ENCODE measurements at places on chromosomes 5 and 9.
A peak's percentile ranks its signal among the peaks of the same experiment; 100 is the strongest.

DNA sequence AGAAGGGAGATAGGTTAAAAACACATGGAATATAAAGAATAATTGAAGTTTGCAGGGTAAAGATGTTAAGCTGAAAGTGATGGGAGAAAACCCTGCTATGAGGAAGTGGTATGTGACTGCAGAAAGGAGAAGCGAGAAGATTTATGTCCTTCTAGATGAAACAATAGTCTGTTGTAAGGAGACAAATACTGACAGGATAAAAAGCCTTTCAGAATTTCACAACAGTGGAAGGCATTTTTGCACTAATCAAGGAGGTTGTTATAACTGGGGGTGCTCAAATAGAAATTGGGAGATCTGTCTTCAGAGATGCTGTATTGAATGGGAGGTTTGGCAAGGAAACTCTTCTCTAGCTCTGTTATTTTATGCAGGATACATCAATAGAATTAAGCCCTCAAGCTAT, 69.6 kb downstream of the NMUR2 start:
- DNase-seq = no peak

DNA sequence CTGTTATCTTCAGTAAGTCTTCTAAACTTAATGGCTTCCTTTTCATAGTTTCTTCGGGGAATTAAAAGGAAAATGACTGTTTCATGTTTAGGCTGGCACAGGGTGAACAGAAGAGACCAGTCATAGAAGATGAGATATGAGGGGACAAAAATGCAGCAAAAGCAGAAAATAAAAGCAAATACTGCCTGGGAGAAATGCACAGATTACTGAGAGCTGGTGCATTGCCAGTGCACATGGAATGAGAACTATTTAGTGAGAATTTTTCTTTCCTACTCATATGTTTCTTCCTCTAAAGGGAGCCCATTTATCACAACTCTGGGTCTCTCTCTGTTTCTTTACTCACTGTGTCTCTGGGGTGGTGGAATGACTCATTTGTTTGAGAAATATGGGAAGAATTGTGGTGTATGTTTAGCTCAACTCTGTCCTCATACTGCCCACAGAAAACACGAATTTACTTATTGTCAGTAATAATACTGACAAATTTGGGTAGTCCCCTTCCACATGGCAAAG, 25.9 kb upstream of the ANKRD55 start:
- DNase-seq = peak; percentile 99

DNA sequence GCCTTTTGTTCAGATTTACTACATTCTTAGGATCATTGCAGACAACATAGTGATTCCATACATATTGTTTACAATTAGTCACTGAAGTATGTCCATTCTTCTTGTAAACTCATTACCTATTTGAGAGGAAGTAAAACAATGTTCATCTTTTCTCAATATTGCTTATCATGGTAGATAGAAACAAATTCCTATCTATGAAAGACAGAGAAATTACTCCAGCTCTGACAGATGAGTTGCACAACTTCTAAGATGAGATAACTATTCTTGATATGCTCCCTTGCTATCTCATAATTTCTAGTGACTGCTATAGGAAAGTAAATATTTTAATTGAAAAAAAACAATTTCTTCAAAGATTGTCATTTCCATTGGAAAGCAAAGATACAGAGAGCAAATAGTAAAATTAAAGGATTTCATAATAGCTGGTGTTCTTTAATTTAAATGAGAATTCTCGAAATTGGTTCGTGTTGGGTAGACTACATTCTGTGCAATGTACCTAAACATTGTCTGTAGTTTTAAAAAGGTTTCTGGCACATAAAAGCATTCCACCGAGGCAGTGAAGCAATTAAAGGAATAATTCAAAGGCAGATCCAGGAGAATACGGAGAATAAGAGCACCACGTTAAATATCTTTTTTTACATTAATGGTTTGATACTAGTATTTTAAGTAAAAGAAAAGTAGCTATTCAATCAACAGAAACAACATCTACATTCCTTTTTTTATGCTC, 1029.1 kb upstream of the ACO1 start:
- no peak for DNase-seq

DNA sequence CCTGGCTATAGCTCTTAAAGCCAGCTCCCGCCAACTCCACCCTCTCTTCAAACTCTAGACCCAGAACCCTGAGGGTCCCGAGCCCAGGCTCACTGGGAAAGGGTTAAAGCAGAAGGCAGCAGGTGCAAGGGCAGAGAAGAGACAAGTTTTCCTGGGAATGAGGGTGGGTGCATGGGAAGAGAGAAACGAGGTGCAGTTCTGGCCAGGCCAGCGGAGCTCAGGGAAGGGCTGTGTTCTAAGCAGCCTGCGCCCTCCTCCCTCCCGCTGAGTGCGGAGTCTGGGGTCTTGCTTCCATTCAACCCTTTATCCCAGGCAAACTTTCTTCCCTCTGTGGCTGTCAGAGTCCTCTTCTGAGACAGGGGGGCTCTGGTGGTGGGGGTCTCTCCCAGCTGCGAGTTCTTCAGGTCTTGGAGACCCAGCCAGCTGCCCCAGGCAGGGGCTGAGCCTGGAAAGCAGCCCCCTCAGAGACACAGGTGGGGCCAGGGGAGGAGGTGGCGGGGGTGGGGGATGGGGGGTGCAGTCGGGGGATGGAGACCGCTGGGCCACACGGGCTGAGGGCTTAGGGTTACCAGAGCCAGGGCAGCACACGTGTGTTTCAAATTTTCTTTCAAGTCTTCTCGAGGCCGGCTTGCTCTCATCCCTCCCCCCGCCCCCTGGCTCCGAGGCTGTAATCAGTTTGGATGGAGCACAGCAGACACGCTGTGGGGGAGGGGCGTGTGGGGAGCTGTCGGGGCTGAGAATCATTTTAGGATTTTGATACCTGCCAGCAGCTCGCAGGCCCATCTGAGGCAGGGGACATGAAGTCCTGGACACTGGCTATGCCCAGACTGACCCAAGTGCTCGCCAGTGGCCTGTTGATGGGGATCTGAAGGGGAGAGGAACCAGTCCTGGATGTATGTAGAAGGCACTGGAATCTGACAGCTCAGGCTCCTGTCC, 169.6 kb upstream of the SMIM23 start:
- no peak for DNase-seq

- DNase-seq = no peak
Measured at GRCh38 chr9:134777153-134777552, 103.5 kb upstream of the FCN2 start.

- DNase-seq = no peak
Measured at GRCh38 chr9:81620002-81620390, 69.4 kb downstream of the TLE1 start.

GRCh38 chr5:164230341-164230740, 724.9 kb downstream of the MAT2B start:
- no peak for DNase-seq

GRCh38 chr9:75490326-75490725, 400.1 kb upstream of the PCSK5 start:
- DNase-seq = peak; percentile 36

DNA sequence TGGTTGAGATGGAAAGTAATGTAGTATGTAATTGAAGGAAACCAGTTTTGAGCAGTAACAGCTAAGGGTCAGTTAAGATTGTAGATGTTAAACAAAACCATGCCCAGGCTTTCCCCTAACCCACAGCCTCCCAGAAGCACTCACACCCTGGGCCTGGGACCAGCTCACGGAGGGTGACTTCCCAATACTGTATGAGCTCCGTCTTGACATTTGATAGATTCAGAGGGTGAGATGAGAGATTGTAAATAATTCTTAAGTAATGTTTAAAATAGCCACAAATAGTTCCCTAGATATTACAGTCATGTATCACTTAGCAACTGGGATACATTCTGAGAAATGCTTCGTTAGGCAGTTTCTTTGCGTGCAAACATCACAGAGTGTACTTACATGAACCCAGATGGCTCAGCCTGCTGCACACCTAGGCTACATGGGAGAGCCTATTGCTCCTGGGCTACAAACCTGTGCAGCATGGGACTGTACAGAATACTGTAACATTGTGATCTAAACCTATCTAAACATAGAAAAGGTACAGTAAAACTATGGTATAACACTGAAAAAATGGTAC, 140.7 kb downstream of the FANCC start:
- no peak for DNase-seq

- DNase-seq = peak; percentile 28
Measured at GRCh38 chr5:14513266-14513665, 68.3 kb upstream of the OTULINL start.

DNA sequence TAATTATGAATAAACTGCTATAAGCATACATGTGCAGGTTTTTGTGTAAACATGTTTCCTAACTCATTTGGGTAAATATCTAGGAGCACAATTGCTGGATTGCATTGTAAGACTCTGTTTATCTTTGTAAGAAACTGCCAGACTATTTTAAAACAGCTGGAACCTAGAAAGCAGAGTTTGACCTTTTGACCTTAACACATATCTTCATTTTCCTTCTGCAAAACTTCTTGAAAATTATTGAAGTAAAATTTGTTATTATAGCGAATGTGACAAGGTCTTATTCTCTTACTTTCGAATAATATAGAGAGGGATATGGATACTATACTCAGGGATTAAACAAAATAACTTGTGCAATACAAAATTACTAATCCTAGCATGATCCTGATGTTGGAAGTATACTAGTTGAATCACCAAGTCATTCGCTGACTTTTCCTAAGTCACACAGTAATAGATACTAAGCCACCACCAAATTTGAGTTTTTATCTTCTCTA, 3.2 kb upstream of the ANXA1 start:
- peak; percentile 45 for DNase-seq

- no peak for DNase-seq
Measured at GRCh38 chr9:113947941-113948340, 71.8 kb downstream of the ZNF618 start.

GRCh38 chr9:125049212-125050049, 93.9 kb downstream of the SCAI start:
- no peak for DNase-seq

DNA sequence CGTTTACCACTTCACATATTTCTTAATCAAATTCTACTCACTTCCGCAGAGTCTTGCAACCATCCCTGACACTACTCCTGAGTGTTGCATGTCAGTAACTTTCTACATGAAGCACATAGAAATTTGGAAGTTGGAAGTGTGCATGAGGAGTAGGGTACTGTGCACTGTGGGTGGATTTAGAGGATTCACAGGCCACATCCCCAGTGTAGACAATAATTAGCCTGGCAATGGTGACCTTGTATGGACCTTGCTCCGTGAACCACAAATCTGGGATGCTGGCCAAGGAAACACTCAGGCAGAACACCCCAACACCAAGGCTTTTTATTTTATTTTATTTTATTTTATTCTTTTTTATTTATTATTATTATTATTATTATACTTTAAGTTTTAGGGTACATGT, 25.5 kb downstream of the CTSL start:
- DNase-seq = no peak

GRCh38 chr5:102294886-102295395, 1.1 kb downstream of the SLCO4C1 start:
- no peak for DNase-seq

DNA sequence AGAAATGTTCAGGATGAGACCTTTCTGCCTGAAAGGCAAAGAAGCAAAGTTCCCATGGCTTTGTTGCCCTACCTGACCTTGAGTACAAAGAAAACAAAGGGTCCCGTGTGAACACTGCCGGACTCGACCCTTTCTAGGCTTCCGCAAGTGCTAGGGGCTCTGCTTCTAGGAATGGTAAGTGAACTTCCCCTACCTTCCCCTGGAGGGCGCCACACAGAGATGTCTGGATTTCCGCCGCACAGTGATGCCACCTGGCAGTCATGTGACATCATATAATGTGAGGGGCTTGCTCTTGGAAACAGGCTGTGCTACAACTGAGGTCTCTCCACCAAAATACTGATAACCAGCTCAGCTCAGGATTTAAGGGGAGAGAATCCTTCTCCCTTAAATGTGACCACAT, 56.6 kb downstream of the HSD17B3 start:
- DNase-seq = no peak

DNA sequence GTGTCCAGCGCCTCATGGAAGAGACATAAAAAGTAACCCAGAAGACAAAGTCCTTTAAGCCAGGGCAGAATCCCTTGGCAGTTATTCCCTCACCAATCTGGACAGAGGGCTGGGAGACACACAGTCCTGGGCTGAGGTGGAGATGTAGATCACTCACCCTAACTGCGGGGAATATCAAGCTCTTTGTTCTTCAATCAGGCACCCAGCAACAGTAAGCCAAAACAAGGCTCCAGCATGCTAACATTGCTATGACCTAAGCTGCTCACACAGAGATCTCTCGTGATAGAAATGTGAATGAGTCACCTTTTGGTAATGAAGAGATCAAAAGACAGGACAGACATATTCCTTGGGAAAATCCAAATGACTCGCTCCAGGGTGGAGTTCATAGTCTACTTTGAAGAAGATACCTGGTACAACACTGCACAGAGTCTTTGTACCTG, 101.3 kb downstream of the FBN2 start:
- peak; percentile 83 for DNase-seq

DNA sequence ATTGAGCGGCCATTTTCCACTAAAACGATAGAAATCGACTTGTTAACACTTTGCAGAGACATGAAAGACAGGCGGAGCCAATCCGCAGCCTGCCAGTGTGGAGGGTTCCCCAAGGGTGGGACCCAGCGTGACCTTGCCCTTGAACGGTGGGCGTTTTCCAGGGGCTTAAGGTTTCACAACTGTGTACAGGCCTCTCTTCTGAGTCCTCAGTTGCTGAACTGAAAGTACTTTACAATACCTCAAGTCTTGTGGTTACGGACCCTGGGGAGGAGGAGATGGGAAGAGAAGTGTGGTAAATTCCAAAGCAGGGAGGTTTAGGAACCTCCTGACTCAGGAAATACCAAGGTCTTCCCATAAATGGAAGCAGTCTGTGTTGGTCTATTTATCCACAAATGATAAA, 68.2 kb upstream of the CKMT2 start:
- peak; percentile 72 for DNase-seq

GRCh38 chr5:151132963-151133362, 24.6 kb downstream of the ANXA6 start:
- no peak for DNase-seq

DNA sequence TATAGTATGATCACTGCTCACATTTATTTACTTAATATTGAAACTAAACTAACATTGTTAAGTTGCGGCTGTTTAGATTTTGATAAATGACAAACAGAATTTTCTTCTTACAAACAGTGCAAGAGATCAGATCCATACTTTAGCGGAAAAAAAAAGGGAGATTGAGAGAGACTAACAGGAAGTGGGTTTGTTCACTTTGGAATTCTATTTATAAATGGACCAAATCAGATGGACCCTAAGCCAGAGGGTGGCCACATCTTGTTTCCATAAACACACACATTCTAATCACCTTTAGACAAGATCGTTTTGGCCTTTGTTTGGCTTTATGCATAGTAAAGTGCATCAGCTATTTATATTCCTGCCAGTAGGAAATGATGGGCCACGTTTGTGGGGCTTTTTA, 381.4 kb upstream of the CD180 start:
- DNase-seq = peak; percentile 1

GRCh38 chr5:107669096-107670031, 1.4 kb downstream of the EFNA5 start:
- peak; percentile 38 for DNase-seq

DNA sequence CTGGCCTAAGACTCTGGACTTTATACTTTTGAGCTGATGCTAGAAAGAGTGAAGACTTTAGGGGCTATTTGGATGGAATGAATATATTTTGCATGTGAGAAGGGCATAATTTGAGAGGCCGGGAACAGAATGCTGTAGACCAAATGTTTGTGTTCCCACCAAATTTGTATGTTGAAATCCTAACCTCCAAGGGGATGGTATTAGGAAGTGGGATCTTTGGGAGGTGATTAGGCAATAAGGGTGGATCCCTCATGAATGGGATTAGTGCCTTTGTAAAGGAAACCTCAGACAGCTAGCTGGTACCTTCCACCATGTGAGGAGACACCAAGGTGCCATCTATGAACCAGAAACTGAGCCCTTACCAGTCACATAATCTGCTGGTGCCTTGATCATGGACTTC, 165.1 kb upstream of the S1PR3 start:
- DNase-seq = no peak
